ENCODE measurements at places on chromosomes 13 and 19. TPM values are rescaled to one million over a fixed set of nuclear protein-coding genes. Genes with fewer than 3 reads are reported as not detected.

- H3K36me3 ChIP-seq: no peaks in the 10 kb centered on the region
- no peak for DNase-seq
- no peak overlapping the region for H3K4me3 ChIP-seq
- H3K27ac ChIP-seq: no peak overlapping the region
- H3K4me1 ChIP-seq: no peaks in the 10 kb centered on the region
These were observed 614.6 kb upstream of the SPRY2 start for GRCh38 chr13:80955501-80955900.

Gene VSTM1
- polyA plus RNA-seq: not detected

DNA sequence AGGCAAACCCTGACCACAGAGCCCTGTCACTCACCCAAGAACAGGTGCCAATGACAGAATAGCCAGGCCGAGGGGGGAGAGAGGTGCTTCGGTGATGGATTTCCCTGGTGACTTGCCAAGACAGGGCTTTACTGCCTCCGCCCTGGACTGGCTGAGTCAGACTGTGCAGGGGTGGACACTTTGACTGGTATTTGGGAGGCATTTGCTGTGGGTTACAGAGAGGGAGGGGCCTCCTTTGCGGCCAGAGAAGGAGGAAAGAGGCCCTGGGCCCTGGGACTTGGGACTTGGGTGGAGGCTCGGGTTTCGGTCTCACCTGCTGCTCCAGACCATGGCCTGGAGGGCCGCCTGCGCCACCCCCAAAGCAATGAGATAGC is 4.6 kb upstream of the EPS8L1 start:
- H3K4me1 ChIP-seq: peaks cover 25% of the 10 kb centered on the region
- no peaks in the 10 kb centered on the region for H3K36me3 ChIP-seq
- peaks cover 40% of the 10 kb centered on the region for H3K27me3 ChIP-seq
- no peak for DNase-seq

Gene ZNF439
- polyA plus RNA-seq: 2.9 TPM

Gene CFD
- polyA plus RNA-seq: 2.3 TPM

DNA sequence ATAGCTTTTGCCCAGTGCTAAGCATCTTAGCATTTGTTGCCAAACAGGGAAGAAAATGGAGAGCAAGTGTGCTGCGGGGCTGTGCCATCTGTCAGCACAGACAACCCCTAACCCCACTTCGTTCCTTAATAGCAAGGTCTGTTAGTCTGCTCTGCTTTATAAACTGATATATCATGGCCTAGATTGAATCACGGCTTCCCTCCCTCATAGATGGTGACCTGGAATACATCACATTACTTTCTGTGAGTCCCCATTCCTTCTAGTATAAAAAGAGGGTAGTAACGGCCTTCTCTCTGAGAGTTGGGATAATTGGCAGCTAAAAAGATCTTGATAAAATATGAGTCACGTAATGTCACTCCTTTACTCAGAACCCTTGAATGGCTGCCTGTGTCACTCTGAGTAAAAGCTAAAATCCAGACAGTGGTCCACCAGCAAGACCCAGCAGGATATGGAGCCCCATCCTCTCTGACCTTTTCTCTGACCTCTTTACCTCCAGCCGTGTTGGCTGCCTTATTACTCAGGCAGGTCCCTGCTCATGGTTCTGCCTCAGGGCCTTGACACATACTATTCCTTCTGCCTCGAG is 151.7 kb downstream of the DLEU7 start:
- DNase-seq: no peak
- H3K27ac ChIP-seq: no peak overlapping the region
- no peak overlapping the region for H3K4me3 ChIP-seq
- no peaks in the 10 kb centered on the region for H3K27me3 ChIP-seq
- H3K36me3 ChIP-seq: no peaks in the 10 kb centered on the region

Gene CHAF1A
- 13.1 TPM for polyA plus RNA-seq

- no peaks in the 10 kb centered on the region for H3K27me3 ChIP-seq
- no peak overlapping the region for H3K4me3 ChIP-seq
- no peaks in the 10 kb centered on the region for H3K36me3 ChIP-seq
- peak; percentile 72 for DNase-seq
- H3K4me1 ChIP-seq: peaks cover 9% of the 10 kb centered on the region
- H3K27ac ChIP-seq: peak overlapping the region; percentile 53
These were observed 332.2 kb upstream of the SGCG start for GRCh38 chr13:22848539-22849052.

DNA sequence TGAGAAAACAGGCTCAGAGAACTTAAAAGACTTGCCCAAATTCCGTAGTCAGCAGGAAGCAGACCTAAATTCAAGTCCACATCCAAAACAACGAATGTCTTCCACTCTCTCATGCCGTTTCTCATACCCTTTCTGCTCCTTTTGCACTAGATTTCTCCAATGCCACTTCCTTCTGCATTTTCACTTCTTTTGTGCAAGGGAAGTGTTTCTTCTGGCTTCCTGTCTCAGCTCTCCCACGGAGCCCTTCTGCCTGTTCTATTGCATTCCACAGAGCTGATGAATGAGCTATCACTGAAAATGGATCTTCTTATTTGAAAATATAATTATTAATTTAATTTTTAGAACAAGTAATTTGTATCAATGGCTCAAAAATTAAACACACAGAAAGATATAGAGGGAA is 56.1 kb upstream of the STK24 start:
- no peaks in the 10 kb centered on the region for H3K4me1 ChIP-seq
- no peak overlapping the region for H3K27ac ChIP-seq

Gene NDUFB7
- polyA plus RNA-seq: 192 TPM

DNA sequence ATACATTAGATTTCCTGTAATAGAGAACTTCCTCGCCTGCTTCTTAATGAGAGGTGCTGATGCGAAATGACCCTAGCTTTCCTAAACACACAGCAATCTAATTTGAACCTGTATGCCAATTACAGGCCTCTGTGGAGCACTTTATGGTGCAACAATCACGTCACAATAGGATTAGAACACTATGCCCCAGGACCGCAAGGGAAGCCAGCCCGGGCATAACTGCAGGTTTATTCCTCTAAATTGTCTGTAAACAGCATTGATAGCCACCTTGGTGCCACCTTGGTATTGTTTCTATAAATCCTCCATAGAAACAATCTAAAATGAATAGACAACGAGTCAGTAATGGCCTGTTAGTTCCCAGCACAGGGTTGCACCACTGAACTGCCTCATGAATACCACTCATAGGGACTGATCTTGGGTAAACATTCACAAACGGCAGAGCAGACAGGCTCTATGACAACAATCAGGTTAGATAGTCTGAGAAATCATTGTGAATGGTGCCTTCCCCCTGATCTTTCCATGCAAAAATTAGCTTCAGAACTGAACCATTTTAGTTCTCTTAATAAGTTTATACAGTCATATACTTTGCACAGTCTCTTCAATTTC is 182.5 kb upstream of the OBI1 start:
- no peak overlapping the region for H3K4me3 ChIP-seq
- no peak overlapping the region for H3K27ac ChIP-seq
- no peaks in the 10 kb centered on the region for H3K4me1 ChIP-seq
- H3K27me3 ChIP-seq: no peaks in the 10 kb centered on the region
- no peaks in the 10 kb centered on the region for H3K36me3 ChIP-seq

DNA sequence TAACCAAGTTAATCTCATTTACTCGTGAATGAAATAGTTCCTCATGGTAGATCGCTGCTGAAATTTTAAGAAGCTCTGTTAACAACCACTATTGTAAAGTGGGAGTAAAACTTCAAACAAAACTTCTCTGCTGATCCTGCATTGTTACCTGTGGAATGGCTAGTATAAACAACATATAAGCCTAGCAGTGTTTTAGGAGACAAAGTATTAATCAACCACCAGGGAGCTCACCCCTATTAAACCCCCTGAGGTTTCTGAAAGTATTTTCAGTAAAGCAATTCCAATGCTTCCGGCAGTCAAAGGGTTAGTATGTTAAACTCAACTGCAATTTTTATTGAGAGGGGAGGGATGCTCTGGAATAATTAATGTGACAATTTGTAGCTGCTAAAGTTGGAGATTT is 30.0 kb upstream of the PCDH17 start:
- H3K27ac ChIP-seq: no peak overlapping the region
- H3K4me1 ChIP-seq: no peaks in the 10 kb centered on the region
- DNase-seq: no peak
- H3K4me3 ChIP-seq: no peak overlapping the region

Gene ZNF780A
- polyA plus RNA-seq: 13.5 TPM

- peaks cover 34% of the 10 kb centered on the region for H3K4me1 ChIP-seq
- no peak for DNase-seq
- H3K4me3 ChIP-seq: no peak overlapping the region
- no peaks in the 10 kb centered on the region for H3K36me3 ChIP-seq
- H3K27me3 ChIP-seq: peaks cover 2% of the 10 kb centered on the region
These were observed 5.4 kb upstream of the LGALS7 start for GRCh38 chr19:38778733-38779132.

Gene ALKBH6
- 20.9 TPM for polyA plus RNA-seq

Gene DACH1
- polyA plus RNA-seq: not detected

DNA sequence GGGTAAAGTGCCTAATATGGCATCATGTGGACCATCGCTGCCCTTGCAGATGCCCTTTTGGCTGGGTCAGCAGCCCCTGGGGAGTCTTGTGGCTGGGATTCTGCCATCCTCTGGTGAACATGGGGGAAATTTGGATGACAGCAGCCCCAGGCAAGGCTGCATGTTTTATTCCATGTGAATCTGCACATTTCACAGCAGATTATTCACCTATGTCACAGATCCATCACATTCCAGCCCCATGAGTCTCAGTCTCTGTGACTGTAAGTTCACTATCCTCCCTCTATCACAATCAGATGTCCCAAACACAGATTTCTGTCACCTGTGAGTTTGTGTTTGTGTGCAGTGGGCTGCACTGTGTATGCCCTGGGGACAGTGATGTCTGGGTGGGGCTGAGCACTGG is 36.8 kb upstream of the PSG9 start:
- no peak overlapping the region for H3K27ac ChIP-seq
- no peaks in the 10 kb centered on the region for H3K4me1 ChIP-seq
- H3K36me3 ChIP-seq: no peaks in the 10 kb centered on the region
- H3K4me3 ChIP-seq: no peak overlapping the region
- no peak for DNase-seq

DNA sequence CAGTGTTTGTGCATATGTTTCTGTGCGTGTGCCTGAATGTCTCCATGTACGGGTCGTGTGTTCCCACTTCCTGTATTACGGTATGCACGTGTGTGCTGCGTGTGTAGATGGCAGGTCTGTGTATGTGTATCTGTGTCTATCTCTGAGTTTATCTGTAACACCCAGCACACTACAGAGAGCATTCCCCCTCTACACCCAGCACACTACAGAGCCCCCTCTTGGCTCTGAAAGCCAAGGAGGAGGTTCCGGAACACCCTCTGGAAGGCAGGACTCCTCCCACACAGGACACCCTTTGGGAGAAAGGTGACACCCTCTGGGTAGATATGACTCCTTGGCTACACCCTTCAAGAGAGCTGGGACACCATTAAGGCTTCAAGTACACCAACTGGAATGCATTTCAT is 2.1 kb upstream of the ERFL start:
- no peak for DNase-seq
- peaks cover 11% of the 10 kb centered on the region for H3K4me1 ChIP-seq
- H3K36me3 ChIP-seq: no peaks in the 10 kb centered on the region
- H3K27me3 ChIP-seq: peaks cover 11% of the 10 kb centered on the region
- no peak overlapping the region for H3K27ac ChIP-seq
- H3K4me3 ChIP-seq: no peak overlapping the region

Gene KLK4
- not detected for polyA plus RNA-seq
